Germinal center (tissue), 1 donor: ENCODE measurements at places on chromosomes 13 and 19.
A peak's percentile ranks its signal among the peaks of the same experiment; 100 is the strongest.

GRCh38 chr13:104477261-104477660 is 1411.0 kb upstream of the SLC10A2 start:
- no peak for DNase-seq

- no peak for DNase-seq
These were observed 725.7 kb upstream of the SGCG start for GRCh38 chr13:22455036-22455435.

DNA sequence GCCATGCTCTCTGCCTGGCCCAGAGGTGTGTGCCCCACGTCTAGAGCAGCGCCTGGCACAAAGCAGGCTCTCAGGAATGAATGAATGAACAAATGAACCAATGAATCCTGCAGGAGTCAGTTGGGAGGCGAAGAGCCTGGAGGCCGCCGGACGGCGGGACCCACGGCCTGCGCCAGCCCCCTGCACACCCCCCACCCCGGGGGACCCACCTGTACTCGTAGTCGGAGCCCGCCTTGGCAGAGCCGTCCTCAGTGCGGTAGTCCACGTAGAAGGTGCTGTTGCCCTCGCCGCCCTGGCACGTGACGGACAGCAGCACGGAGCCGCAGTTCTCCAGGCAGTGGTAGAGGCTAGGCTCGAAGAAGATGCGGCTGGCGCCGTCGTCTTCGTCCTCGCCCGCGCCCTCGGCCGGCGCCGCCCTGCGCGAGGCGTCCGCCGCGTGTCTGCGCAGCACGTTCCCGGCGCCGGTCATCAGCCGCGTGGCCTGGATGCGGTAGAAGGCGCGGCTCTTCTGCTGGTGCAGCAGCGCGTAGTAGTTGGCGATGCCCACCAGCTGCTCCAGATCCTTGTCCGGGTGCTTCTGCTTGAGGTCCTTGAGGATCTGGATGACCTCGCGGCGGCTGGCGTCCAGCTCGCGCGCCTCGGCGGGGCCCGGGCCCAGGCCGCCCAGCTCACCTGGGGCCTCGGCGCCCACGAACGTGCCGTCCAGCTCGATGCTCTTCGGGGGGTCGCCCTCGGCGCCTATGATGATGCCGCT is 14.8 kb downstream of the SLC8A2 start:
- no peak for DNase-seq

DNA sequence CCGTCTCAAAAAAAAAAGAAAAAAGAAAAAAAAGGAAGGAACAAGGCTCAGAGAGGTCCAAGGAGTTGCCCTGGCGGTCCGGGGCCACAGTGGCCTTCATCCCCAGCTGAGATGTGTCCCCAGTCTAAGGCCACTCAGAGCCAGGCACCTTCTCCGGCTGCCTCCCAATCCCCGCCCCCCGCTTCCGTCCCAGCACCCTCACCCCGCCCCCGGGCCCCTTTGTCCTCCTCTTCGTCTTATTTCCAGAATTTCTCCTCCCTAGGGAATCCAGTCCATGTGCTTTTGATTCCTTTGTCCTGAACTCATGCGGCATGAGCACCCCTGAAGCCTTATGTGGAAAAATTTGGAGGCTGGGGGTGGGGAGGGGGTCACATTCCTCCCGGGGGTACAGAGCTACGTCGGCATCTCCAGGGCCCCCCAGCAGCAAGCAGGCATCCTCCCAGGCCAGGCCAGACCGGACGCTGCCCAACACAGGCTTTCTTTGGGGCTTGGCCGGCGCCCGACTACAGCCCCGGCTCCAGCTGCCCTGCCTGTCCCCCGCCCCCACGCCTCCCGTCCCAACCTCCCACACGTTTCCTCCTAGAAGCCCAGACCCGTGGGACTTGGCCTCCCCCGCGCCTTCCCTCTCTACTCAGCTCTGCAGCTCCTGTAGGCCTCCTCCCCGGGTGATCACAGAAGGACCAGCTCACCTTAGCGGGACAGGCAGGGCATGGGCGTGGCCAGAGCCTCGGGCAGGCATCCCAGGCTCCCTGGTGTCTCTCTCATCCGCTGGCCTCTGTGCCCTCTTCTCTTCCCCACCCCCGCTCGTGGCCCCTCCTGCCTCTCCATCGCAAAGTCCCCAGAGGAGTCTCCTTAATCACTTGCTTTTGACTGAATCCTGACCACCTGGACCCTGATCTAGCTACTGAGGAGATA is 17.8 kb upstream of the ADGRE5 start:
- no peak for DNase-seq

DNA sequence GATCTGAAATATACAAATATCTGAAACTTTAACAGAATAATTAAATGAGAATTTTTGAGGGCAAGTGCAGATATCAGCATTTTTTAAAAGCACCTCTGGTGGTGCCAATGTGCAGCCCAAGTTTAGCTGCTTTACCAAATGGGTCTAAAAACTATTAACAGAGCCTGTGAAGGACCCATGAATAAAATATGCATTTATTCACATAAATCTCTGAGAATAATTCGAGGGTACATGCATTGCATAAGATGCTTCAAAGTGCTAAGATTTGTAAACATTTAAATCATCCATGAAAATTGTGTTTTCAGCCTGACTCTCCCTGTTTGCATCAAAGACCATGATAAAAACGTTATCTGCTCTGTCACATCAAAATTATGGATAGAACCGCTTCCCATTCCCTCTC is 47.1 kb upstream of the TNFSF11 start:
- no peak for DNase-seq

- DNase-seq = peak; percentile 67
These were observed 16.7 kb upstream of the COLGALT1 start for GRCh38 chr19:17538684-17539237.

GRCh38 chr13:79709471-79709870 is 228.5 kb downstream of the NDFIP2 start:
- no peak for DNase-seq

DNA sequence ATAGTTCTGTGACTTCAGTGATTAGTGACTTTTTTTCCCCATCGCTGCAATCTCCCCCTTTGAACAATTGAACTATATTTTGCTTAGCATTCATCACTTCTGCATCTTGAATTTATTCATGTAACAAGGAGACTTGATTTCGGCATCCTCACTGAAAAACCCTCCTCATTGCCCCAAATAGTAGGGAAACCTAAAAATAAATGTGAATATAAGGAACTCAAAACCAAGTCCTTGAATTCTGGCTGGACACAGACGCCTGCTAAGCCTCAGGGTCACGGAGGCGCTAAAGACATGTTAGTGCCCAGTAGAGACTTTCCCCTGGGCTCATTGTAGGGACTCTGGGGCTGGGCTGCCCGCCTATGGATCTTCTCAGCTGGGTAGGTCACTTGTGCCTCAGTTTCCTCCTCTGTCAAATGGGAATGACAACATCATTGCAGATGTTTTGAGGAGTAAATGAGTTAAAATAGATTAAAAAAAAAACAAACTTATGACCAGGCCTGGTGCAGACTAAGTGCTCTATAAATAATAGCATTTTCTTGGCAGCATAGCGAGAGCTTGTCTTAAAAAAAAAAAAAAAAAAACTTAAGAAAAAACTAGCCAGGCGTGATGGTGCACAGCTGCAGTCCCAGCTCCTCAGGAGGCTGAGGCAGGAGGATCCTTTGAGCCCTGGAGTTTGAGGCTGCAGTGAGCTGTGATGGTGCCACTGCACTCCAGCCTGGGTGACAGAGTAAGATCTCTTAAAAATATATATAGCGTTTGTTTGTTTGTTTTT is 1.8 kb upstream of the ADGRE5 start:
- DNase-seq = no peak

- no peak for DNase-seq
These were observed 322 bp downstream of the ZNF558 start for GRCh38 chr19:8831832-8832131.

GRCh38 chr19:13017306-13018034 is 22.2 kb downstream of the NFIX start:
- DNase-seq = no peak

DNA sequence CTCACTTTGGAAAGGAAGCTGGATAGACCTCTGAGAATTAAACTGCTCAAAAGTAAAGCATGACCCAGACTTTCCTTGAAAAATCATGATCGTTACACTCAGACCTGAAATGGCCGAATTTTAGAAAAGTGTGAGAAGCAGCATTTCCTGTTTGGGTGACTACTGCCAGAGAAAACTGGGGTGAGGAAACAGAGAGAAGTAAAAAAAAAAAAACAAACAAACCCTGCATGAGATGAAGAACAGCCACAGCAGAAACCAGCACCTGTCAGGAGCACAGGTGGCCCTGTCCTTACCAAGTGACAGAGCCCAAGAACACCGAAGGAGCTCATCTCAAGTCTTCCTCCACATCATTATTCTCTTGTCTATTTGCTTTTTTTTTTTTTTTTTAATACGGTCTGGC is 12.0 kb upstream of the ADPRHL1 start:
- DNase-seq = no peak

DNA sequence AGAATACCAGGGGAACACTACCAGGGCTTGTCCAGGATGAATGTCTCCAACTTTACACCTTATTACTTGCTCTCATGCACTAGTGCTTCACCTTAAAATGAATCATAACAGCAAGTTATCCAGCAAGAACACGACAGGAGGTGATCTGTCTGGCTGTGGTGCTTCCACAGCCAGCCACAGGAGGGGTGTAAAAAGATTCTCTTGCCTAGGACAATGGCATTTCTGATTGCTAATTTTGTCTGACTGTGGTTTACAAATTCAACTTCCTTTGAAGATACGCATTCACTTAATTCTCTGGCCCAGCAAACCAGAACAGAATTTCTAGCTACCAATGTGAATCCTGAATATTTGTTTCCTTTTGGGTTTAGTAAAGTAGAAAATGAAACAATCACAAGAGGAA is 23.1 kb upstream of the COG3 start:
- no peak for DNase-seq

- peak; percentile 69 for DNase-seq
These were observed 7.5 kb downstream of the PLA2G4C start for GRCh38 chr19:48102870-48103751.

GRCh38 chr13:76086729-76087128 is 450.6 kb downstream of the LMO7 start:
- DNase-seq = no peak

- DNase-seq = no peak
These were observed 12.1 kb downstream of the PIN1 start for GRCh38 chr19:9847087-9847671.

DNA sequence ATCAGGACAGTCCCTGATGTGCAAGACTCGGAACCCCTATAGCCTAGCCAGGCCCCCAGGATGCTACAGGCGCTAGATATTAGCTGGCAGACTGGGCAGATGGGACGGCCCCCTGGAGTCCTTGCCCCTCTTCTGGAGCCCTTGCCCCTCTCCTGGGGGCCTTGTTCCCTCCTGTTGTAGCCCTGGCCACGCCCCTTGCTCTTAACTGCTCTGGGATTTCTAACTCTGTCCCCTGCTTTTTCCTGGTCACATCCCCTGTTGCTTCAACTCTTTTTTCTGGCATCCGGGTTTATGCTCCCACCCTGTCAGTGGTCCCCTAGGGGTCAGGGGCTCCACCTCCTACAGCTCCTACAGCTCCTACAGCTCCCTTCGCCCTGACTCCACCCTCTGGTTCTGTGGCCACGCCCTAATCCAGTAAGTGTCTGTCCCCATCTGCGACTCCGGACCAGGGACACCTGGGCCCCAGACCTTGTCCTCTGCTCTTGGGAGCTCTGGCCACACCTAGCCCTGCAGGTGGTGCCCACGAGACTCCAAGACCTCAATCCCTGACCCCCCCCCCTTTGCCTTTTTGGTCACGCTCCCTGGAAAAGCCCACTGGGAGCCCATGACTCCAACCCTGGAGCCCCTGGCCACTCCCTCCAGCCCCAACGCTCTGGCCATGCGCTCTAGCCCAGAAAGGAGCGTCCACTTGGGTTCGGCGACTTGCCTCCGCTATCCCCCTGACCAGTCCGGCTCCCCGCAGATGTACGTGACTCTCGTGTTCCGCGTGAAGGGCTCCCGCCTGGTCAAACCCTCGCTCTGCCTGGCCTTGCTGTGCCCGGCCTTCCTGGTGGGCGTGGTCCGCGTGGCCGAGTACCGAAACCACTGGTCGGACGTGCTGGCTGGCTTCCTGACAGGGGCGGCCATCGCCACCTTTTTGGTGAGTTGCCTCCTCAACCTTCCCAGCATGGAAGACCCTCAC is 6.8 kb downstream of the PLPPR2 start:
- no peak for DNase-seq

DNA sequence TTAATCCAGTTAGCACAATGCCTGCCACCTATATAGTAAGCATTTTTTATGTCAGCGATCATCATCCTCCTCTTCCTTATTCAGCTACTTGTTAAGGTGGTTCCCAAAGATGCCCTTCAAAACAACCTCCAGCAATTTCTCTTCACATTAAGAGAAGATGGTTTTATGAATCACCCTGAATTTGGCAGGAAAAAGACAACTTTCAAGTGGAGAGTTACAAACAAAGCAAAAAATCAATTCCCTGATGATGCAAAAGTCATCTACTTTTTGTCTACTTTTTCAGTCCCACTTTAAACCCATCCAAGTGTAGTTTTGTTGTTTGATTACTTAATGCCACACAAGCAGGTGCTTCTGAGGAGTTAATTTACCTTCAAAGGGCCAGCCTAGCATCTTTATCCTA is 139.1 kb upstream of the SERP2 start:
- no peak for DNase-seq

DNA sequence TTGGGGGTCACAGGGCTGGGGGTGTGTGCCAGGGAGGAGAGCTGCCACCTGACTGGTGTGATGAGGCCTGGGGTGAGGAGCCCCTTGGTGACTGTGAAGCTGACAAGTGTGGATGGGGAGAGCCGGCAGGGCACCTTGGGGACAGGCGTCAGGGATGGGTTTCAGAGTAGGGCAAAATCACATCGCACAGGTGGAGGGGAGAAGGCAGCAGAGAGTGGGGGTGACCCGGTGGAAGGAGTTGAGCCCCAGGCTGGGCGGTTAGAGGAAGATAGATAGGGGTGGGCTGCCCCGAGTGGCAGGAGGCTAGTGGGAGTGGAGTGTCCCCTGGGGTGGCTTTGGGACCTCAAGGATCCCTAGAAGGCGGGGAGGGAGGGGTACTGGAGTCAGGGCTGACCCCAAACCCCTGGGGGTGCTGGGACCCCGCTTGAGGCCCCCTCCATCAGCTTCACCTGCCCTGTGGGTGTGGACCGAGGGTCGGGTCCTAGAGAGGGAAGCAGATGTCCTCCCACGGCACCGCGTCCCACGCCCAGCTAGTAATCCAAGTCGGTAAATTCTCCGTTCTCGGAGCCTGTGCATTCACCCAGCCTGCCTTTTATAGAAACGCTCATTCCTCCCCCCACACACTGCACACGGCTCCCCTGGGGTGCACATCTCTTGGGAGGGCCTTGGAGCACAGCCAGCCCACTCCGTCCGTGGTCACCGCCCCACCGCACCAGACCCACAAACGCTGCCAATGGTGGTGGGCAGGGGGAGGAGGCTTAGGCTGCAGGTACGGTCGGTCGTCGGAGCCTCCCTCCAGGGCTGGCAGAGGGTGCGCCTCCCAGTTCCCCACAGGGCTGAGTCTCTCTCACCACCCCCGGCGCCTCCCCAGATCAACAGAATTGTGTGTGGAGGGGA is 2.4 kb downstream of the CTXN1 start:
- DNase-seq = no peak
